Activated CD4-positive, alpha-beta T cell treated with anti-CD3 and anti-CD28 coated beads for 24 hours (primary cell): ENCODE measurements at places on chromosomes 6 and 20.

- no peak for DNase-seq
These were observed 50.3 kb upstream of the CDKAL1 start for GRCh38 chr6:20483887-20484497.

DNA sequence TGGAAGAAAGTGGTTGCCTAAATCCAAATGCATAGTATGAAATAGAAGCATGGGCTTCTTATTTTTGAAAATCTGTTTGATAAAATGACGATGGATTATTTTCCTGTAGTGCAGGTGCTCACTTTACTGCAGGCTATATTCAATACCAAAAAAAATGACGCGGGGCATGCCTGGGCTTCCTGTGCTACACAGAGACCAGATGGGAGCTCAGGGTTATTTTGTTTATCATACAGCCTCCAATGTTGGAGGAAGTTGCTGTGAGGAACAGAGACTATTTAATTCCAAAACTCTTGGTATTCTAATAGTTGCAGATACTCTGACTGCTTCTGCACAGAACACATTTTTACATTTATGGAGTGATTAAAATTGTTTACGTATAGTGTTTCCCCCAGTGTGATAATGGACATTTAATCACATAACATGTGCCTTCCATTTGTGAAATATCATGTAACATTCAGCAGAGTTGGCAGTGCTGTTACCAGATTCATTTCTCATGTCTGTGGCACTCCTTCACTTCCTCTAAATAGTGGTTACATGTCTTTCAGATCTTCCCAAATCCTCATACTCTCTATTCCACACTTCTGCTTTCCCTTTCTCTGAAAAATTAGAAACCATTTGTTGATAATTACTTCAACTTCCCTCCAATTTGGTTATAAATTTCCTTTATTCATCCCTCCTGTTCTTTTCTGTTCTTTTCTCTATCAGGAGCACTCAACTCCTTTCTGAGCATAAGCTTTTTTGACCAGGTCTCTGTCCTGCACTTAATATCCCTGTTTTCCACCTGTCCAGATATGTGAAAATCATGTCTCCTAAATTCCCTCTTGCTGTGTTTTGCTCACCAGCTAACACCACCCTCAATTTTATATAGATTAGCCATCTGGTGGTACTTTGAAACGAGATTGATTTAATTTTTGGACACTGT, 121.6 kb downstream of the ADGRB3 start:
- no peak for DNase-seq

- DNase-seq, result no peak
These were observed 4.2 kb downstream of the PPP2R5D start for GRCh38 chr6:42988486-42989020.

DNA sequence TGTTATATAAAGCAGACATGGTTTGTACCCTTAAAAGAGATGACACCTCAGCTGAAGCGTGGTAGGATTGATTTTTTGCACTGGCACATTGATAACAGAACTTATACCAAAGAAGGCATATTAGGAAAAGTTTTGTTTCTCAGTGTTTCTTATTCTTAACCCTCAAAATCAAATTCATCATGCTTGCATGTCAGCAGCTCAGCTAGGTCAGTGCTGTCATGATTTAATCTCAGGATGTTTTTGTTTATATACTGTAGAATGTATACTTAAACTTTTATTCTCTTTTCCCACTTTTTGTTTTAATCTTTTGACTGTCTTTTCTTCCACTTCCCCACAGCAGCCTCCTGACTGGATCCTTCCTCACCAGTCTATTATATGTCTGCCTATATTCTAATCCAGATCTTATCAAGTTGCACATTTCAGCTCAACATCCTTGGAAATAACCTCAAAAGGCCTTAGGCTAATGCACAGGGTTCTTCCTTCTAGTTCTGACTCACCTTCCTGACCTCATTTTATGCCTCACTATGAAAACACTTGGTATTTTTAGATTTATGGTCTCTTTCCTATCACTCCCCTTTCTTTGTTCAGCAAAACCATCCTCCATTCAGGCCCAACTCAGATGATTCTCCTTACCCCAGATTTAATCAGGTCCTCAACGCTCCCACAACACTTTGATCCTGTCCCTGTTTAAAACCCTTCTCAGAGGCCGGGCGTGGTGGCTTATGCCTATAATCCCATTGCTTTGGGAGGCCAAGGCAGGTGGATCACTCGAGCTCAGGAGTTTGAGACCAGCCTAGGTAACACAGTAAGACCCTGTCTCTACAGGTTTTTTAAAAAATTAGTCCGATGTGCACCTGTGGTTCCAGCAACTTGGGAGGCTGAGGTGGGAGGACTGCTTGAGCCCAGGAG, 7.2 kb downstream of the HEBP2 start:
- DNase-seq, result no peak

DNA sequence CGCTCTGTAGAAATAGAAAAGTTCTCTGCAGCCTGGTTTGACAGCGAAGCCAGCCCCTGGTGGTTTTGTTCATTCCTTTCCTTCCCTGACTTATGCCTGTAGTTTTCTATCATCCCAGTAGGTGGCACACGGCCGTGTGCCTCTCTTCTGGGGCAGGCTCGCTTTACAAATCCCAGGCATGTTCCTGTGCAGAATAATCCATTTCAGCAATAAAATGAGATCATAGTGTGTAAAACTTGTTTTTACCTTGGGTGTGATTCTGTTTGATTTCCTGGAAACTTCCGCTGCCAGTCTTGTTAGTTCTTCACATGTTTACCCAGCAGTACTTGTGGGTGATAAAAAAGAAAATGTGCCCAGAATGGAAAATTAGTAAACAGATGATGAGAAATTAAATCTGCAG, 7.4 kb upstream of the INSM1 start:
- DNase-seq, result no peak

GRCh38 chr6:48628316-48628715, 517.3 kb upstream of the PTCHD4 start:
- DNase-seq, result no peak

DNA sequence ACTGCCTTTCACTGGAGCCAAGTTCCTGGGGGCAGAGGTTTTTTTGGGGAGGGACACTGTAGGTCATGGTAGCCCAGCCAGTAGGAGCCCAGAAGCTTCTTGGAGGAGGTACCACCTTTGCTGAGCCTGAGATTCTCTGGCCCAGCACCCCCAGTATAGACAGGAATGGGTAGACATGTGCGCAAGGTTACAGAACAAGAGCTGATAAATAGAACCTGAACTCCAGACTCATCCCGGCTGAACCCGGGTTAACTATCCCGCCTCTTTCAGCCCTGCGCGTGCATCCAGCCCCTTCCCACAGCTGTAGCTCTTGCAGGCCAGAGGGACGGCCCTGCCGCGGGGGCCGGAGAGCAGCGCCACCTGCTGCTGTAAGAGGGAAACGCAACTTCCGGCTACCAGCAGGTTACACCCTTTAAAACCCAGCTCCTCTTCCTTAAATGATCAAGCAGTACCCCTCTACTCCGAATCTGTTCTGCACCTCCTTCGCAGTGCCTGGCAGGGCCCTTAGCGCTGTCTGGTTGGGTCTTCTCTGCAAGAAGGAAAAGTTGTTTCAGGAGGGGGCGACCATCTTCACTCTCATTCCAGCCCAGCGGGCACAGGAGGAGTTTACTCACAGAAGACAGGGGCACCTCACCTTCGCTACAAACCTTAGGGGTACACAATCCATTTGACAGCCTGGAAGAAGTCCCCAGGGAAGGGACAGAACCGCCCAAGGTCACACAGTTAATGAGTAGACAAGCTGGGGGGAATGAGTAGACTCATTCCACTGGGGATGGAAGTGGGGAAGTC, 7.5 kb downstream of the SRXN1 start:
- DNase-seq, result peak; percentile 60

- no peak for DNase-seq
These were observed 109.9 kb upstream of the HEY2 start for GRCh38 chr6:125639466-125640020.

GRCh38 chr6:79872303-79872702, 75.0 kb downstream of the ELOVL4 start:
- DNase-seq, result no peak

DNA sequence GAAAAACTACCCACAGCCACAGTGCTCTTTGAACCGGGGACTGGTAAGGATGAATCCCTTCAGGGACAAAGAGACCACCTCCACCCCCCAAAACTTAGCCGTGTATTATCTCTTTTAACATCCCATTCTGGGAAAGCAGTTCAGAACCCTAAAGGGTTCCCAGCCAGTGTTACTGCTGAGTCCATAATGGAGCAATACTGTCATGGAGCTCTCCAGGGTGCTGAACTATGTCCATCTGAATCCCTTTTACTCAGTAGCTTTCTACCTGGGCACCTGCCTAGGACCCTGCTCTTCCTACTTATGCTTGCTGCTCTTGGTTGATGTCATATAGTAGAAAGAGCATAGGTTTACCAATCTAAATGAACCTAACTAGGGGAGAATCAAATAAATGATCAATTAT, 22.3 kb upstream of the SAYSD1 start:
- peak; percentile 18 for DNase-seq

DNA sequence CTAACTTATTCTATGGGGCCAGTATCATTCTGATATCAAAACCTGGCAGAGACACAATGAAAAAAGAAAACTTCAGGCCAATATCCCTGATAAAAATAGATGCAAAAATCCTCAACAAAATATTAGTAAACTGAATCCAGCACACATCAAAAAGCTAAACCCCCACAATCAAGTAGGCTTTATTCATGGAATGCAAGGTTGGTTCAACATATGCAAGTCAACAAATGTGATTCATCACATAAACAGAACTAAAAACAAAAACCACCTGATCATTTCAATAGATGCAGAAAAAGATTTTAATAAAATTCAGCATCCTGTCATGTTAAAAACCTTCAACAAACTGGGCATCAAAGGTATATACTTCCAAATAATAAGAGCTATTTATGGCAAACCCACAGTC, 133.9 kb upstream of the SSTR4 start:
- DNase-seq, result no peak

- DNase-seq, result no peak
These were observed 11.3 kb downstream of the IL17F start for GRCh38 chr6:52233005-52233404.

- no peak for DNase-seq
These were observed 136.8 kb upstream of the BTBD3 start for GRCh38 chr20:11780765-11781369.

DNA sequence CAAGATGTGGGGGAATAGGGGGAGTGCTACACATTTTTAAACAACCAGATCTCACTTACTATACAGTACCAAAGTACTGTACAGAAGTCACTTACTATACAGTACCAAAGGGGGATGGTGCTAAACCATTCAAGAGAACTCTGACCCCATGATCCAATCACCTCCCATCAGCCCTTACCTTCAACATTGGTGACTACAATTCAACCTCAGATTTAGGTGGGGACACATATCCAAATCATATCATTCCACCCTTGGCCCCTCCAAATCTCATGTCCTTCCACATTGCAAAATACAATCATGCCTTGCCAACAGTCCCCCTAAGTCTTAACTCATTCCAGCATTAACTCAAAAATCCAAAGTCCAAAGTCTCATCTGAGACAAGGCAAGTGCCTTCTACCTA, 49.9 kb upstream of the CD2AP start:
- DNase-seq, result no peak

DNA sequence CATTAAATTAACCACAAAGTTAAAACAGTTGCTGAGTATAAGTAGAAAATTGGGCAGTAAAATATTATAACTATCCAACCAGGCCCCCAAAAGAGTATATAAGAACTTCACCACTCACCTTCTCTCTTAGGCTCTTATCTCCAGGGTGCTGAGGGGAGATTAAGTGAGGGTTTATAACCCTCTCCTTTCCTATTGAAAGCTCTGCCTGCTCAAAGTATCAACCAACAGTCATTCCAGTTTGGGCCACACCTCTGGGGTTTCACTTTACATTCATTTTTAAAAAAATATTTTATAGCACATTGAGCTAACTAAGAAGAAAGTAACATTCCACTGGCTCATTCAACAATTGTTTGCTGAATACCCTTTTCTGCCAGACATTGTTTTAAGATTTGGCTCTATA, 22.1 kb downstream of the GSTA4 start:
- no peak for DNase-seq

DNA sequence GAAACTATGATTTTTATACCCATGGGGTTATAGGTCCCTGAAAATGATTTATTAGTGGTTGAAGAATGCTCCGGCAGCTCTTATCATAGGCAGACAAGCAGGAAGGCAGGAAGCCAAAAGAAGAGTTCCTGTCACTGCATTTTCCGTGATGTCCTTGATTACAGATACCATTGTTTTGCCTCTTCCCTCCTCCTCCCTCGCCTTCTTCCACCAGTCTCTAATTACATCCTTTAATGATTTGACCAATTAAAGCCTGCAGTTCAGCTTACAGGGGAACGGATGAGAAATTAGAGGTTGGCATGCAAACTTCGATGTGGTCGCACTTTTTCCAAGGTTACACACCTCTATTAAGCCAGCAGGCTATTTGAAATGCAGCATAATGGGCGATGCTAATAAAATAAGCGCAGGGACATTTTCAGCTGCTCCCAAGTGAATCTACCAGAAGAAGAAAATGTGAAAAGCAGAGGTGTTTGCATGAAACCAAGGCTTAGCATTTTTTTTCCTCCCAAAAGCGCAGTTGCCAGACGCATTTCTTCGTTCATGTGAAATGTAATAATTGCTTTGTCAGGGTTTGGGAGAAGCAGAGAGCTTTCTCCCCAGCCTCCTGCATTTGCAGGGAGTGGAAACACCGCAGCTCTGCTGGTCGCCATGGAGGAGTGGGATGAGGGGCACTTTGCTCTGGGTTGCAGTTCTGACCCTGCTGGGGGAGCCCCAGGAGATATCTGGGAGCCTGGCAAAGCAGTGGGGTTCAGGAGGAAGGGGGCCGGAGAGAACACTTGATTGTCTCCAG, 6.0 kb downstream of the NOX3 start:
- DNase-seq, result no peak

- no peak for DNase-seq
These were observed 251.9 kb downstream of the SOD2 start for GRCh38 chr6:159440911-159441703.

DNA sequence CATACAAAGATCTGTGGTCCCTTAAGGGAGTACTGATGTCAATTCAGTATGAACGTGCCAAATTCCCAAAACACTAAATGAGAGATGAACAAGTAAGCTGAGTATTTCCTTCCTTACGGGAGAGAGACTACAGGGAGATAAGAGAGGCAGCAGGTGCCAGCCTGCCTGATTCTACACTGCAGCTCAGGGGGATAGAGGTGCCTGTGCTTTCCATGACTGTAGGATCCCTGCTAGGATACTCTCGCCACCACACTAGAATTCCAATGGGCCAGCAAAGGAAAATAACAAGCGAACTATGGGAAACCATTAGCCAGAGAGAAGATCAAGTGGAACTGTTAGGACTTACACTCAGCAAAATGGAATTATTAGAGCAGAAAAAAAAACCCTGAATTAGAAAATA, 198.5 kb upstream of the BTBD3 start:
- DNase-seq, result no peak

DNA sequence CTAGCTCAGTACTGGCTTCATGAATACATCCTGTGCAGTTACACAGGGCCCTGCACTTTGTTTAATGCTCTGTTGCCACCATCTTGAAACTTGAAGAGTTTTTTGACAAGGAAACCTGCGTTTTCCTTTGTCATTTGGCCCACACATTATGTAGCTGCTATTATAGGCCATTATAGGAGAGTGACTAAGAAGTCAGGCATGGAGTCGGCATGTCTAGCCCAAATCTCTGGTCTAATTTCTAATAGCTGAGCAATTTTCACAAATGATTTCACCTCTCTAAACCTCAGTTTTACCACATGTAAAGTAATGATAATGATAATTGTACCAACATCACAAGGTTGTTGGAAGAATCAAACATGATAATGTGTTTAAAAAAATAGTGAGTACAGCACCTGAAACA, 67.1 kb upstream of the MYLIP start:
- DNase-seq, result no peak
